HCT116 (cell line): ENCODE measurements at places on chromosomes 1 and 21.

- DNase-seq: no peak
Measured at GRCh38 chr1:33698361-33699035, 165.4 kb upstream of the HMGB4 start.

GRCh38 chr21:28714777-28715464 lies 277.8 kb downstream of the LTN1 start:
- DNase-seq: no peak

GRCh38 chr1:151553659-151554058 lies 13.6 kb downstream of the TUFT1 start:
- DNase-seq: no peak

DNA sequence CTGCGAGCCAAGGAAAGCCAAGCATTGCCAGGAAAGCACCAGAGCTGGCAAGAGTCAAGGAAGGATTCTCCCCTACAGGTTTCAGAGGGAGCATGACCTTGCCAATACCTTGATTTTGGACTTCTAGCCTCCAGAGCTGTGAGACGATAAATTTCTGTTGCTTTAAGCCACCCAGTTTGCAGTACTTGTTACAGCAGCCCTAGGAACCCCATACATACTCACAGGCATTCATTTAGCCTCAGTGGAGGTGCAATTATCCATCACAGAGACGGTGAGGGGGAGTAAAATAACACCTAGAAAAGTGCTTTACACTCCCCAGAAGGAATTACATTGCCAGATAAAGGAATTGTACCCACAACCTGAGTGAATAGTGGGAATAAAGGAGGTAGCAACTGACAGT lies 167.4 kb upstream of the NFIA start:
- no peak for DNase-seq

GRCh38 chr21:27423038-27423437 lies 456.1 kb upstream of the ADAMTS5 start:
- DNase-seq: no peak

GRCh38 chr1:116356673-116357072 lies 16.4 kb upstream of the ATP1A1 start:
- DNase-seq: no peak

GRCh38 chr1:33435096-33435820 lies 4.4 kb upstream of the PHC2 start:
- DNase-seq: no peak

GRCh38 chr1:233575450-233575849 lies 38.5 kb upstream of the KCNK1 start:
- no peak for DNase-seq

DNA sequence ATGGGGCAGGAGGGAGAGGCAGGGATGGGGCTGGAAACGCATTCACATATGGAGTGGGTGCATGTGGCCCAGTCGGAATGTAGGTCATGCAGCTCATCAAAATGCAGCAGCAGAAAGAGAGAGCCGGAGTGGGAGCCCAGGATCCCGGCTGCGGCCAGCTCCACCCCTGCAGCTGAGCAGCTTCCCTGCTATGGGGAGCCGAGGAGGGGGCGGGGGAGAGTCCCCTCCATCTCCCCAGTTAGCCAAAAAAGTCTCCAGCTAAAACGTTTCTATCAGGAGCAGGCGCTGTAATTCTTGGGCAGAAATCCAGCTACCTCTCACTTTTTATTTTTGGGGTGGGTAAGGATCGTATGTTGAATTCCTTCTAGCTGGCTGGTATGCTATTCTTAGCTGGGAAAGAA lies 39.7 kb downstream of the MRPL37 start:
- no peak for DNase-seq

DNA sequence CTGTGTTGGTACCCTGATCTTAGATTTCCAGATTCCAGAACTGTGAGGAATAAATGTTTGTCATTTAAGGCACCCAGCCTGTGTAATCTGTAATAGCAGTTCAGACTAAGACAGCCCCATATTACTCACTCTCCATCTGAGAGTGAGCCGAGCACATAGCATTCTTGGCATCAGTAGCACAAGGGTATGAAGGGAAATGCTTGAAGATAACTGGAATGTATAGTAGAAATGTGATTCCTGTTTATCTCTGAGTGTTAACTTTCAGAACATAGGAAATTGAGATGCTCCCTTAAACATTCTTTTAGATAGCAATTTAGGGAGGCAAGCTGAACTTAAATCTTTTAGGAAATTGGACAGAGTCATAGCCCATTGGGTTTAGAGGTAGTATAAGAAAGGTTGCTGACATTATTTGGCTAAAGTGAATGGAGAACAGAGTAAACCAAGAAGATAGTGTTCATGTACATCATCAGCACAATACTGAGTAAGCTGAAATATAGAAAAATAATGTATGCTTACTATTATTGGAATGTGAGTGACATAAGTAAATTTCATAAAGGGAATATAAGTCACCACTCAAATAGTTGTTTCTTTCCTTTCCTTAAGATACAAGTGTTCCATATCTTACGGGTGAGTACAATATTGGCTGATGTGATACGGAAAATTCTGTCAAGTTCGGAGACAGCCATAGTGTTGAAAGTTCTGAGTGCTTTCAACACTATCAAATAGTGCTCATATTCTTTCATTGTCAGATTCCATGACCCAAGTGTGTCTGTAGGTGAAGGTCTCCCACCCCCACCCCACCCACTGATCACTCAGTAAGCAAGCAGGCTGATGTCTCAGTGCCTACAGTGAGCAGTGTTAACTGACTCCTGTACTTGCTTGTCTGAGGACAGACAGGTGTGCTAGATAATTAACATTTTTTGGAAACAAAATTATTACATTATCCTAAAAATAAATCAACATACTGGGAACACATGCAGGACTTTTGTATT lies 73.7 kb downstream of the LRRC8D start:
- no peak for DNase-seq

DNA sequence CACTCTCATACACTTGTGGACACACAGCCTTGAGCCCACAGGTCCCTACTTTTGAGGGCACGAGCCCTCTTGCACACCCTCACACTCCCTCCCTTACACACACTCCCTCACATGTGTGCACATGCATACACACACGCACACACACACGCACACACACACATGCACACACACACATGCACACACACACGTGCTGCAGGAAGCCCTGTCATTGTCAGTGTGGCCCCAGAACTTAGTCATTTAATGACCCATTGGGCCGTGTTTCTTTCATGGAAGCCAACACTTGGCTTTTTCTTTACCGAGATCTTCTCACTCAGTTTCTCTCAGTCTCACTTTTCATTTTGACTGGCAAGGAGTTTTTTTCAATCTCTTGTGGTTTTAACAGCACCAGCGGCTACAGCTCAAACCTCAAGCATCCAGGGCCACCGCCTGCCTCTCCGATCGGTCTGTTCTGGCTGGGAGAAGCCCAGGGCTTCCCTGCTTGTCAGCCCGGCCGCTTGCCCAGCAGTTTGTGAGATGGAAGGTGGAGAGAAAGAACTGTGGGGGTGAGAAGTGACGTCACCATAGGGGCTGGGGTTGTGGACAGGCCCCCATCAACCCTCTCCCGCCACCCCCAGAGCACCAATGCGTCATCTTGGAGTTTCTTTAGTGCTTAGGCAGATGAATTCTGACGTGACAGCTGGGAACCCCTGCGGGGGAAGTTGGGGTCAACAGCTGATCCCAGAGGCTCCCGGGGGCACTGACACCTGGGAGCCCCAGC lies 15.8 kb upstream of the TNFRSF8 start:
- no peak for DNase-seq

GRCh38 chr1:198669023-198669698 lies 30.3 kb downstream of the PTPRC start:
- DNase-seq: peak; percentile 37

DNA sequence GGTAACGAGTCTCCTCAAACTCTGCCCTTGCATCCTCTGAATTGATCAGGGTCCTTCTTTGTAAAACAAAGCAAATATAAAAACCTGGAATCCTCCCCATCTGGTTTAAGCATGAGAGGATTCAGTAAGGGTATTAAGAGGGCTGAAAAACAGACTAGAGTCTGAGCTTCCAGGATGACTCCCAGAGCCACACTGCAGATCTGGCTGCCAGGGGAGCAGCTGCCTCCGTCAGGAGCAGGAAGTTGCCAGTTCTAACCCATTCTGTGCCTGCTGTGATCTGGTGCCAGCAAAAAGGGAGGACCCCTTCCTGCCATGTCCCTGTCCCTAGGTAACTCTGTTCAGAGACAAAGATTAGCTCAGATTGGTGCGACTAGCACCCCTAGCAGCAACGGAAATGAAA lies 27.5 kb downstream of the SERTAD4 start:
- DNase-seq: no peak

GRCh38 chr1:53450225-53450624 lies 9.0 kb upstream of the DMRTB1 start:
- DNase-seq: no peak

- no peak for DNase-seq
Measured at GRCh38 chr21:29481641-29482040, 182.9 kb downstream of the BACH1 start.

- peak; percentile 51 for DNase-seq
Measured at GRCh38 chr1:92749024-92749634, 35.8 kb downstream of the EVI5 start.

GRCh38 chr1:163697137-163697536 lies 375.4 kb downstream of the NUF2 start:
- no peak for DNase-seq

- no peak for DNase-seq
Measured at GRCh38 chr1:36178471-36179219, 22.7 kb downstream of the MAP7D1 start.

DNA sequence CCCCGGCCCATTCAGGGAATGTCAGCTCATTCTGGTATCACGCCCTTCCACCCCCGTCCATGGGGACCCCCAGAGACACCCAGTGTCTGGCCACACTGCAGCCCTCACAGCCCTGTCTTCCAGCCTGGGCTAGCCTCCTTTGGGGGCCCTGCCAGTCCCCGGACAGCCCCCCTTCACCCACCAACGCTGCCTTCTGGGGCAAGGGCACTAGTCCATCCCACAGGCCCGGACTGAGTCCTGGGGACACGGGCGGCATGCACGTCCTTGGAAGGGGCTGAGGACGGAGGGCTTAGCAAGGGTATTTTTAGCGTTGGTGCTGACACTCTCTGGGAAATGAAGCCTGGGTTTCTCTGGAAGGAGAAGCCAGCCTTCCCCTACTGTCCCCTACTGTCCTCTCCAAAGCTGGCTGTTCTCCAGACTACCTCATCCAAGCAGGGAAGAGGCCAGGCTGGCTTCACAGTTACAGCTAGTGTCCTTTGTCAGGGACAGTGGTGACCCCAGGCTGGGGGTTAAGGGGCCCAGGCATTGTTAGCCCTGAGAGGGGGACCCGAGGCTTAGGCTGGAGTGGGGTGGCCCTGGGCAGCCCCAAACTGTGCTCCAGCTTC lies 39.5 kb downstream of the COQ8A start:
- no peak for DNase-seq

DNA sequence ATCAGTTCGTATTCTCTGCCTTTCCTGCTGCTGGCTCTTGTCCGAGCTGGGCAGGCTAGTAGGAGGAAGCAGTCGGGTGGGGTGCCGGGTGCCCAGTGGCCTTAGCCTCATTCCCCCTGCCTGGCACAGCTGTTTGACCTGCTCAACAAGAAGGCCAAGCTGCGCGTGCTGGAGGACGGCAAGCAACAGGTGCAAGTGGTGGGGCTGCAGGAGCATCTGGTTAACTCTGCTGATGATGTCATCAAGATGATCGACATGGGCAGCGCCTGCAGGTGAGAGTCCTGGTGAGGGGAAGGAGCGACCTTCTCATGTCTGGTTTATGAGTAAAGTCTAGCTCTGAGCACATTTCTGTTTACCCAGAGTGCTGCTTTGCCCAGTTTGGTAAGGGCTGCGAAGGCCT lies 16.3 kb upstream of the RPS8 start:
- DNase-seq: no peak

DNA sequence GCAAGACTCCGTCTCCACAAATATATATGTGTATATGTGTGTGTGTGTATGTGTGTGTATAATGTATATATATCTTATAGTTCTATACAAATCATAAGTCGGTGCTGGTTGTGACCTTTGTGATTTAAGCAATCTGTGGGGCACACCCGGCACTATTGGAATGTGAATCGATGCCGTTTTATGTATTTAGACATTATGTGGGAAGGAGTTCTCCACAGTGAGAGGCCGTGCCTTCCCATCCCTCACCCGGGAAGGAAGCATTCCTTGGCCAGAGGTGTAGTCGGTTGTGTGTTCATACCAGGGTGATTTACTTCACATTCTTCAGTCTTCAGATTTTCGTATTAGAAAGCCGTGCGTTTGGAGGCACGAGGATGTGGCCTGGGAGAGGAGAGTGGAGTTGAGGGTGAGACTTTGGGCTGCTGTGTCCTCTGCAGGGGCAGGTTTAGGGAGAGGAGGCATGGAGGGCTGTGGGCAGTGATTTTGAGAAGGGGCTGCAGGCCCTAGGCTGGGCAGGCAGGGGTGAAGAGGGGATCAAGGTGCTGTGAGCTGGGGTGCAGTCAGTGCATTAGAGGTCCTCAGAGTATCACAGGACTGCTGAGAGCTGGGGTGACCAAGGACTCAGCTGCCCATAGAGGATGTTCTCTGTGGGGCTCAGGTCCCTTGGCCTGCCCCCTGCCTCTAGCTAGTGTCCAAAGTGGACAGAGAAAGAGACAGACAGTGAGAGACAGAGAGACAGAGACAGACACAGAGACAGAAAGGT lies 57.7 kb downstream of the TRIM11 start:
- DNase-seq: no peak

GRCh38 chr1:16984717-16985116 lies 4.3 kb upstream of the MFAP2 start:
- no peak for DNase-seq

DNA sequence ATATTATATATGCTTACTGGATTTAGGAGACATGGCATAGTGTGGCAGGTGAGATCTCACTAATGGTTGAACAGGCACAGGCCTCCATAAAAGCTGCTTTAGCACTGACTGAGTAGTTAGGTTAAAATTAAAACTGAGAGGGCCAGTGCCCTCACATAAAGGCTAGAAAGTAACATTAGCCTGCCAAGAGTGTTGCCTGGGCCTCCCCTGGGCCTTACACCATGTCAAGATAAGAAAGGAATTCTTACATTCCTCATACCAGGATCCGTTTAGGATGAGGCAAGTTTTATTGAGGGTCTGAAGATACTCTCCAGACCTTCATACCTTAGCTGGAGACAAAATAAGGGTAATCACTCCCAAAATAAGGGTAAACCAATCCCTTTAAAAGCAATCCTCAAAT lies 1011.8 kb downstream of the PLA2G4A start:
- DNase-seq: no peak

DNA sequence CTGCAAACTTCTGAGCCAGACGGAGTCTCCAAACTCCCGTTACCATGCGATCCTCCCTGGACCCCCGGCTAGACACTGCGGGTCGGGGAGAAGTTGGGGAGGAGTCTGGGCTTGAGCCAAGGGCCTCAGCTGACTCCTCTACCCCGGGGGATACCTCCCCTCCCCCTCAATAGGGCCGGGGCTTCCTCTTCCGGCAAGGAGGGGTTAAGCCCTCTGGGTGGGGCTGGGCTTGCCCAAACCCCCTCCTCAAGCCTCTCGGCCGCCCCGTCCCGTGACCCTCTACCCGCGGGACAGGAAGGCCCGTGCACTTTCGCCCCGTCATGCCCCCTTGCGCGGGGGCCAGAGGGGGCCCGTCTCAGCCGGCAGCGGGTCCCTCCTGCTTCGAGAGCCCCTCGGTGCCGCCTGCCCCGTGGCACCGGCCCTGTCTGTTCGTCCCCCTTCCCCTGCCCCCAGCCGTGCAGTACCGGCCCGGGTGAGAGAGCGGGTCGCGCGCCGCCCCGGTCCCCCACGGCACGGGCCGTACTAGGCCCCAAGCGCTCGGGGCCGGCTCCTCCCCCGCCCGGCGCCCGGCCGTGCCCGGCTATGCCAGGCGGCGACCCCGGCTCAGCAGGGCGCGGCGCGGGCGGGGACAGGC lies 652 bp downstream of the ARL8A start:
- DNase-seq: no peak
